ENCODE measurements at places on chromosomes 4 and X.

- no peak for DNase-seq
Measured at GRCh38 chr4:101753721-101754120, 36.8 kb upstream of the BANK1 start.

DNA sequence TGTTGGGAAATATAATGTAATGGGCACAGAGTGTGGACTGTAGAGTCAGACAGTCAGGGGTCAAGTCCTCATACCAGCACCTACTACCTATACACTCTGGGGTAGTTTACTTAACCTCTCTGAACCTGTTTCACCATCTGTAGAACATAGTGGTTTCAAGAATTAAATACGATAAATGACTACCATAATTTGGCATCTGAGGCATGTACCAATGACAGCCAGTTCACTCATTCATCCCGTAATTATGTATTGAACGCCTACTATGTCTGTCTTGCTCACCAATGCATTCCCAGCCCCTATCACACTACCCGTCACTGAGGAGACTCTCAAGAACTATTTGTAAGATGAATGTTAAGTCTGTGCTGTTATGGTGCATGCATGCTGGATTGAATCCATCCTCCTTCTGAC, 2.0 kb upstream of the FGB start:
- DNase-seq, result no peak

DNA sequence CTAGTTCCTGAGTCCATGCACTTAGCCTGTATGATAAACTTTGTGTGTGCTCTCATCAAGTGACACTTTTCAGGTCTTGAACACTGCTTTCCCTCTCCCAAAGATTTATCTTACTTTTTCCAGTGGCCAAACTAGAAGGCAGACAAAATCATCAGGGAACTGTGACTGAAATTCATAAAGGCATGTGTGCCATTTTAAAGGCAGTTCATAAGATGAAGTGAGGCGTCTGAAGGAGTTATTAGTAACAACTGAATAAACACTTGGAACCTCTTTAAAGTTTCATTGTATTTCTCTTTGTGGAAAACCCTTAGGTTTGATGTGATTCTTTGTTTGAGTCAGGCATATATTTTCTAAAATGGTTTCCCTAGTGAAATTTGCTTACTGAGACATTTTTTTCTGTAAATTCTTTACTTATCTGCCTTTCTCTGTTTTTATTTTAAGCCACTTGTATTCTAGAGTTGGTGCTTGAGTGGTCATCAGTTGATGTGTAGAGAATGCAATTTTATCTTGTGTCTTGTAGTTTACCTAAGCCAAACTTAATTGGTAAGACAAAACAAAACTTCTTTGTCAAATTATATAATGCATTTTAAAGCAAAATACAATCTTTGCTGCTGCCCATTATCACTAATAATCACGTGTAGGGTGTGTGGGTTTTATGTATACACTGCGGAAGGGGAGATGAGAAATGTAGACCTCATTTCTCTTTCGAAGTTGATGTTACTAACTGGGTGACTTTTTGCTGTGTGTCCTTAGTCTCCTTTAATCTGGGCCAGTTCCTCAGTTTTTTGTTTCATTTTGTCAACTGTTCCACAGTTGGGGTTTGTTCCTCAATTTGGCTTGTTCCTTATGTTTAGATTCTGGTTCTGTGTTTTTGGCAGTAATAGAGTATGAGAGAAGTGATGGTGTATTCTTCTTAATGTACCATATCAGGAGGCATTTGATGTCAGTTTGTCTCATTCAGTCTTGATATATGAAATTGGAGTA, 56.8 kb downstream of the RBPJ start:
- peak; percentile 86 for DNase-seq

DNA sequence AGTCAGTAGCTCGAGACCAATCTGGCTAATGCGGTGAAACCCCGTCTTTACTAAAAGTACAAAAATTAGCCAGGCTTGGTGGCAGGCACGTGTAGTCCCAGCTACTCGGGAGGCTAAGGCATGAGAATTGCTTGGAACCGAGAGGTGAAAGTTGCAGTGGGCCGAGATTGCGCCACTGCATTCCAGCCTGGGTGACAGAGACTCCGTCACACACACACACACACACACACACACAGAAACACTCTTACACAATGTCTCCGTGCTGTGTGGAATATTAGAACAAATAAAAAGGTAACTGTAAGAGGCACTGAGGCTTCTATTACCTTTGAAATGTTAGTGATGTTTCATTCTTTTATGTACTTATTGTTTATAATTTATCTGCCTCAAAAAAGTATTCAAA, 326.6 kb downstream of the GPAT3 start:
- no peak for DNase-seq

- peak; percentile 85 for DNase-seq
Measured at GRCh38 chr4:100428051-100428450, 89.8 kb downstream of the EMCN start.

Measured in MV-4-11 (cell line).